ENCODE measurements at places on chromosomes 2 and 18.

GRCh38 chr2:120498121-120498520, 152.2 kb downstream of the INHBB start:
- no peak for DNase-seq

DNA sequence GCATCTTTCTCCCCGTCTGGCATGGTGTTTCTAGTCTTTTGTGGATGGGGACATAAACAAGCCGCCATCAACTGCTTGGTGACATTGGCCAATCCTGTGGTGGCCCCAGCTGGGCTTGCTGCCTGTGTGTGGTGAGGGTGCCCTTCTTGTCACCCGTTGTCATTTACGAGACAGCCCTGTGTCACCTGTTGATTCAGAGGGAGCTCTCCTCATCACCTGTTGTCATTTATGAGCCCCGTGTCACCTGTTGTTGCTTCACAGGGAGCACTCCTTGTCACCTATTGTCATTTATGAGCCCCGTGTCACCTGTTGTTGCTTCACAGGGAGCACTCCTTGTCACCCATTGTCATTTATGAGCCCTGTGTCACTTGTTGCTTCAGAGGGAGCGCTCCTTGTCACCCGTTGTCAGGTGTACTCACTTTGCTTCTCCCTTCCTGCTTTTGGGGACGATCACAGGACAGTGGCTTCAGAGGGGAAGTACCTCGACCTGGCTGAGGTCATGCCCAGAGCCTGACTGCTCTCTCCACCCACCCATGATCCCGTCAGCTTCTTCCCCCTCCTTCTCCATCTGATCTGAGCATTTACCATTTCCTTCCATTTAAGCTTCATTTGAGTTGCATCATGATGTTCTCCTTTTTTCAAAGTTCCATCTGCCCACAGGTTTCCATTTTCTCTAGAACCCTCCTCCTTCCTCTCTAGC, 29.1 kb downstream of the HPCAL1 start:
- DNase-seq = peak; percentile 63

DNA sequence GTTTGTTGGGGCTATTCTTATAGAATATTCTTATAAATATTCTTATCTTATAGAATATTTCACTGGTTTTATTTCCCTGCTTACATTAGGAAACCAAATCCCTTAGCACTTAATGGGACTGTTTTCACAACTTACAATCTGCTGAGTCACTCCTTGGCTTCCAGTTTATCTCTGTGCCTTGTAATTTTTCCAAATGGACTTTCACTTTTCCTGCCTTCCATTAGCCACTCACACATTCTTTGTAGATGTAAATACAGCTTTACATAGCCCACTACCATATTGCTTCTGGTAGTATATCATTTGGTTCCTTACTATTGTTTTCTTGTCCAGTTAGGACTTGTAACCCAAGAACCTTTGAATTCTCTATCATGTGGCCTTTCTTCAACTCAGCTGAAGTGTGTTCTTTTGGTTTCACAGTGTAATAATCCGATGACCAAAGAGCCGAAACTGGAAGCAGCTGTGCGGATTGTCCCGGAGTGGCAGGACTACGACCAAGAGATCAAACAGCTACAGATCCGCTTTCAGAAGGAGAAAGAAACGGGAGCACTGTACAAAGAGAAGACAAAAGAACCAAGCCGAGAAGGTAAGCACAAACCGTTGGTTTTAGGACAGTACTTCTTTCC, 96.1 kb downstream of the UGGT1 start:
- no peak for DNase-seq

GRCh38 chr2:162091325-162092007, 17.5 kb upstream of the DPP4 start:
- DNase-seq = no peak

GRCh38 chr2:167181134-167181533, 292.9 kb downstream of the XIRP2 start:
- no peak for DNase-seq

DNA sequence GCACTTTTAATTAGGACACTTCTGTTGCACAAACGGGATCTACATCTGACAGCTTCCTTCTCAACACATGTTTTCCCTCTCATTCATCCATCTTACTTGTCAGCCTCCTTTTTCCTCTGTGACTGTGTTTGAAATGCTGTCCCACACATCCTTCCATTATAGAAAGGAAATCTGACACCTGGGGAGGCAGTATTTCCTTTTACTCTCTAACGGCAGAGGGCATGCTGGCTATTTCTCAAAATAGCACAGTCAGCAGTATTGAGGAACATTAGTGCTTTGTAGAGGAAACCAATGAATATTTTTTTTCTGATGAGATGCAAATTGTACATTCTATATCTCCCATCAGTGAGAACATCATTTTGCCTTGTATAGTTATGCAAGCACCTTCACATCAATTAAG, 668.7 kb downstream of the SLC4A3 start:
- no peak for DNase-seq

DNA sequence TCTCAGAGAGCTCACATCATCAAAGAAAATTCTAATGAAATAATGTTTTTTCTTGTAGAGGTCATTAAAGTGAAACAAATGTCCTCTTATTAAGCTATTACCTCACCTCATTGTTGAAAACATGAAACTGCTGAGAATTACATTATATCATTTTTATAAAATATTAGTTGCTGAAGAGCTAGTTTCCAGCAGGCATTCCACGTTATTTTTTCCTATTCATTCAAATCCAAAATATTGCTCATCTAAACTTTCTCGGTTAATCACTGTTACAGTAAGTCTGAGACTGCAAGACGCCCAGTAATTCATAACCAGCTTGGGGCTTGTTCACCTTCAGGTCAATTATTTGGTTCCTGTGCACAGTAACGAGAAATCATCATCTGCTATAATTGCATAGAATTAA, 138.5 kb upstream of the RASGRP3 start:
- DNase-seq = no peak

GRCh38 chr2:172092716-172093415, 7.6 kb downstream of the DLX1 start:
- no peak for DNase-seq

- DNase-seq = no peak
These were observed 213.3 kb downstream of the FAM210A start for GRCh38 chr18:13513021-13513420.

DNA sequence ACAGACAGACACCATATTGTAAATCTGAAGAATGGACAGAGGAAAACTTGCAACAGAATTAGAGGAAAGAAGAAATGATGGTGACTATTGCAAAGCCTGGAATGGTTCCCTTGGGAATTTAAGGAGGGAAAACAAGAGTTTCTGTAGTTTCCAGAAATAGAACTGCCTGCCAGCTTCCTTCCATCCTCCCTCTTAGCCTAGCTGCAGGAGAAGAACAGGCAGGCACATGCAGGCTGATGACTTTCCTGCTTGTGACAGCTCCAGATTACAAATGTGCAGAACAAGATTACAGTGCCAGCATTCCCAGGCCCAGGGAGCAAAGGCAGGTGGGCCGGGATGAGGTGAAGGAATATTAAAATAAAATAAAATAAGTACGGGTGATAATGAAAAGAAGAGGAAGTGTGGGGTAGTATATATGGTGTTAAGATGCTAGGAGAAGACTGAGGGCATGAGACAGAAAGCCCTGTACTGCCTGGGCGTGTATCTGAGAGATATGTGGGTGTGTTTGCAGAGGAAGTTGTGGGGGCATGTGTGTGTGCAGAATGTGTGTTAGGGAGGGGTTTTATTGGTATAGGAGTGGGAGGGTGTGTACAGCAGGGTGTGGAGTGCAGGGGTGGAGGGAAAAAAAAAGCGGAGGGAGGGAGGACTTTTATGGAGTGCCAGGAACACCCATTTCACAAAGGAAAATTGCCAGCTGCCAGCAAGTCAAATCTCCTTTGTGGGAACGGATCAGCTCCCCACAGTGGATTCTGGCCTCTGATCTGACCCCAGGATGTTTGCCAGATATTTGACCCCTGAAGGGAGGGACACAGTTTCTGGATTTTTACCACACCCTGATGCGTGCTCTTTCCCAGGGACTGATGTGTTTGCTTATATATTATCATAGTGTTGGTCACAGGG, 43.9 kb upstream of the NEMP2 start:
- no peak for DNase-seq

- no peak for DNase-seq
These were observed 70.1 kb upstream of the BZW1 start for GRCh38 chr2:200741468-200742202.

DNA sequence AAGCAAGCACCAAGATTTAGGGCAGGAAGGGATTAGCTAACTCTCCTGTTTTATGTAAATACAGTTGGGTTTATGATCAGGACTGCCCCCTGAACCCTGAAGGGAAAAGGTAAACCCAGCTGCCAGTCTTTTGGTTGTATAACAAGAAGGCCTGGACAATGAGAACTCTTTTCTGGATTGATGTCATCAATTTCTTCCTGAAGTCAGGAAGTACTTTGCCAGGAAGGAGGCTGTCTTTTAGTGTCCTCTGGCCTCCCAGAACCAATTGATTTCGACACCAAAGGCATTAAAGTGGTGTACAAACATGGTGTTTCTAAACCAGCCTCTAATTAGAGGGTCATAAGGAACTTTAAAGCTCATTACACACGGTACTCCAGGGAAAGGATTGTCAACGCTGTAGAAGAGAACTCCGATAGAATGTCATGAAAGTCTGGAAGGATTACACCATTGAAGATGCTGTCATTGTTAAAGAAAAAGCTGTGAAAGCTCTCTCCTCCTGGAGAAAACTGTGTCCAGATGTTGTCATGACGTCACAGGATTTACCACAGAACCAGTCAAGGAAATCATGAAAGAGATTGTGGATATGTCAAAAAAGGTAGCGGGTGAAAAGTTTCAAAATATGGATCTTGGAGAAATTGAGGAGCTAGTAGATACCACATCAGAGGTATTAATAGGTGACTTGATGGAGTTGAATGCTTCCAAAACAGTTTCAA, 78.8 kb downstream of the ANKRD12 start:
- no peak for DNase-seq

- DNase-seq = peak; percentile 70
These were observed 8.4 kb upstream of the IER3IP1 start for GRCh38 chr18:47184419-47185050.

DNA sequence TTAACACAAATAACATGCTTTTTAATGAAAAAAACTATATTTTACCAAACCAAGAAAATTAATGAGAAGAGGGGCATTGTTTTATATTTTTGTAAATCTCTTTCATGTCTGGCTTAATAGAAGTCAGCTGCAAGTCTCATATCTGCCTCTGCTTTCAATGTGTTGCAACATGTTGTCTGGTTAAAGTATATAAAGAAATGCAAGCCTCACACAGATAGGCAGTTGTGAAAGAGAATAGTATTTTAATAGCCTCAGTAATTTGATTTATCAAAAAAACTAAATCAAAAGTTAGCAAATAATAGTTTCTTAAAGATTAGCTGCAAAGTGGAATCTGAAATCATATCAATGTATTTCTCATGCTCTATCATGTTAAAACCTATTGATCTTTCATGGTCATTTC, 52.9 kb upstream of the NCOA1 start:
- DNase-seq = no peak

- peak; percentile 70 for DNase-seq
These were observed 135.1 kb upstream of the ID2 start for GRCh38 chr2:8546612-8547283.

- no peak for DNase-seq
These were observed 32.9 kb downstream of the NCK2 start for GRCh38 chr2:105777506-105778055.

GRCh38 chr2:239180526-239181073, 220.2 kb downstream of the HDAC4 start:
- DNase-seq = no peak

DNA sequence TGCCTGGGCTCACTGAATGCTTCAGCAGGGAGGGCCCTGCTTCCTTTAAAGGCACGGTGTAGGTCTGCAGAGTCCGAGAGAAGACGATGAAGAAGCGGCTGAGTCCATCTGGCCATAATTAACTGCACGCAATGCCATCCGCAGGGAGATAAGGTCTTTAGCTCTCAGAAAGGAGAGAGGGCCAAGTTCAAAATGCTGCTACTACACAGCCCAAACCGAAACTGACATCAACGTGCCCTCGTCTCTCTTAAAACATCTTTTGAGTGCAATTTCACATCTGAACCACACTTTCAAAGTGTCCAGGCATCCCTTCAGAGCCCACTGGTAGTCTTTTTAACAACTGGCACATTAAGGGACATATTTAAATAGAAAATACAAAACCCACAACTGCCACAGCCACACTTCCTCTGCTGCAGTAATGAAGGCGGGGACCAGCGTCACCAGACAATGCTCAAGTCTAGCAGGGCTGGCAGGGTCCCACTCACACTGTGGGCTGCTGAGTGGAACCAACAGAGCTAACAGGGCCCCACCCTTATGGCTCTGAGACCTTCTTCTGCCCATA, 35.8 kb downstream of the ST3GAL5 start:
- peak; percentile 25 for DNase-seq

GRCh38 chr18:71442731-71443141, 1101.4 kb downstream of the CBLN2 start:
- no peak for DNase-seq

Data from OCI-LY7 (cell line).